ENCODE measurements at places on chromosomes 1 and 21.
A peak's percentile ranks its signal among the peaks of the same experiment; 100 is the strongest.

DNA sequence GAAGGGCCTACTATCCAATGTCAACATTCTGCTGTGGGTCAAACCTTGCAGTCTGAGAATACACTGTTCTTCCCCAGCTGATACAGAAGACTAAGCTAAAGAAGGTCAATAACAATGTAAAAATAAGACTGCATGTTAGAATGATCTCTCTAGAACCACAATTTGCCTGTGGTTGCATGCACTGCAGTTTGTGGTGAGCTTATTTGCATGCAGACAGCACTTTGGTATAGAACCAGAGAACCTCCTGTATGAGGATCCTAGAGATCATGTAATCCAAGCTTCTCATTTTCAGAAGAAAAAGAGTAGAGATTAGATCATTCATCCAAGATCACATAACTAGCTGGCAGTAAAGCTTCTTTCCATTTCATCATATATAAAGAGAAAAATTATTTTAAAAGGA, 15.8 kb downstream of the SYNJ1 start:
- DNase-seq: peak; percentile 13

- no peak for DNase-seq
Observed at GRCh38 chr1:92709738-92710137, 75.2 kb downstream of the EVI5 start.

DNA sequence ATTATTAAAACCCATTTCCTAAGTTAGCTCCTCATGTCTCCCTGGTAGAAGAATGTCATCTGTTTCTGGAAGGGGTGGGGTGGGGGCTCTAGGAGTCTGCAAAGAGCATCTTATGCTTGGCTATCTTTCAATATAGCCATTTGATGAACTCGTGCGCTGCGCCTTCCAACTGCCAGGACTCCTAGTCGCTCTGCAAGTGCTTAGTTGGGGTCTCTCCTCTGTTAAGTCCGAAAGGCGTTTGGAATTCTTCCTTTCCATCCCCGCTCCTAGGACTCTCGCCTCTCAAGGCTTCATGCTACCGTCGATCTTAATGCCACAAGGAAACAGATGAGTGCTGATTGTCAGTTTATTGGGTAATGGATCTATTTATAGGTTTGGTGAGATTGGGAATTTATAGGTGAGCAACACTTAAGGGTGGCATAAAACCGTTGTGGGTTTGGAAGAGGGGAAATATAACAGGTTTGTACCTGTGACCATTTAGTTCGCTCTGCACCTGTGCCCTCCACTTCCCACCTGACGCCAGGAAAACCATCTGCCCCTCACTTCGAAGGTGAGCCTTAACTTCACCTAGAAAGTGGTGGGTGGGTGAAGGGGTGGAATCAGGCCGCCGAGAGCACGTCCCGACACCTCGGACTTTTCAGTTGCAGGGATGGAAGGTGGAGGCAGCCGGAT, 1.1 kb downstream of the KCNH1 start:
- peak; percentile 7 for DNase-seq

DNA sequence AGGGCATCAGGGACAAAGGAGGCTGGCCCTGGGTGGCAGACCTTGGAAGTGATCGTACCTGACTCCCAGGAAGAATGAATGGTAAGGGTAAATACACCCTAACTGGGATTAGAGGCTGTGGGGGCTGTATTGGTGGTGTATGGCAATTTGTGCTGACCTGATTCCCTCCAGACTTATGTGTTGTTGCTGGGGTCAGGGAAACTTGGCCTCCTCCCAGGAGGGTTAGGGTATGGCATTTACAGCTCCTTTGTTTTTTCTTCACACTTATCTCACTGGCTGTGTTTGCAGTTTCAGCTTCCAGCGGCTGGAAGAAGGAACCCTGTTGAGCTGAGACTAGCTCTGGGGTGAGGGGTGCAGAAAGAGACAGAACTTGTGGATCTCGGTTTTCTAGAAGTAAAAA, 8.2 kb downstream of the VANGL1 start:
- DNase-seq: peak; percentile 80

DNA sequence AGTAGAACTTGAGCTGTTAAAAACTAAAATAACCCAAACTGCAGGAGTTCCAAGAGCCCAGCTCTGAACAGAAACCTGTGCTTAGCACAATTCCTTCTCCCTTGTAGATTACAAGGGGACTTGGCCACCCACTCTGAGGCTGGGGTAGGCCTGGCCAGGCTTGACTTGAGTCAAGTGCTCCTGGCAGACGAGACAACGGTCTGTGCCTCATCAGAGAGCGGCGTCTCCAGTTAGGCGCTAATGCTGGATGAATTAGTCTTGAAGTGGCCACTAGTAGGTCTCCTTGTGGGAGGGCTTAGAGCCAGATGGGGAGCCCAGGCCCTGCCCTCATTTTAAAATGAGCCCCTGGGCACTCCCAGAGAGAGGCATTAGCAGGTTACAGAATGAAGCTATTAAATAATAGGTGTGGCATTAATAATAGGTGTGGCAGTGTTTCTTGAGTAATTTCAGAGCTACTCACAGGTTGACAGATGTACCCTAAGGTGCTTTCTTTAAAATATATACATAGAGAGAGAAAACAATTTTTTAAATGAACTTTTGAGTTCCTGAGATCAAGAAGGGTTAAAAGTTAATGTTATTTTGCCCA, 1.1 kb downstream of the EEIG2 start:
- DNase-seq: peak; percentile 79

DNA sequence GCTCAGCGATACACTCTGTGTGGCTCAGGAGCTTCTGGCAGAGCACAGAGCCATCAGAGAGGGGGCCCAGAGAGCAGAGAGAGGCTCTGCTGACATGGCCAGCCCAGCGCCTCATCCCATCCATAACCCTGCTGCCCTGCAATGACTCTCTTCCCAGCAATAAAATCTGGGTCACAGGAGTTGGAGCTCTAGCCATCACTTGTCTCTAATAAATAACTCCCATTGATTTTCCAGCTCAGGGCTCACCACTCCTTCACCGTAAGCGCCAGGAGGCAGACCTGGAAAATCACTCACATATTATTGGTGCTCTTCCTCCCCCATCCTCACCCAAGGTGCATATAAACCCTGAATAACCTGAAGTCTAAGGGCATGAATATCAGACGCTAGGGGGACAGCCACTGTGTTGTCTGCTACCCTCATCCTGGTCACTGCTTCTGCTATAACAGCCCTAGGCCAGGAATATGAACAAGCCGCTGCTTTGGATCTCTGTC, at the start of gene APCS:
Gene APCS, plus strand, starts transcription at position 366 of the 491 bp plus-strand sequence. Its CDS starts 96 bp downstream, at position 462.
- DNase-seq: no peak

GRCh38 chr1:21268281-21269239, 21.7 kb downstream of the ECE1 start:
- DNase-seq: no peak

DNA sequence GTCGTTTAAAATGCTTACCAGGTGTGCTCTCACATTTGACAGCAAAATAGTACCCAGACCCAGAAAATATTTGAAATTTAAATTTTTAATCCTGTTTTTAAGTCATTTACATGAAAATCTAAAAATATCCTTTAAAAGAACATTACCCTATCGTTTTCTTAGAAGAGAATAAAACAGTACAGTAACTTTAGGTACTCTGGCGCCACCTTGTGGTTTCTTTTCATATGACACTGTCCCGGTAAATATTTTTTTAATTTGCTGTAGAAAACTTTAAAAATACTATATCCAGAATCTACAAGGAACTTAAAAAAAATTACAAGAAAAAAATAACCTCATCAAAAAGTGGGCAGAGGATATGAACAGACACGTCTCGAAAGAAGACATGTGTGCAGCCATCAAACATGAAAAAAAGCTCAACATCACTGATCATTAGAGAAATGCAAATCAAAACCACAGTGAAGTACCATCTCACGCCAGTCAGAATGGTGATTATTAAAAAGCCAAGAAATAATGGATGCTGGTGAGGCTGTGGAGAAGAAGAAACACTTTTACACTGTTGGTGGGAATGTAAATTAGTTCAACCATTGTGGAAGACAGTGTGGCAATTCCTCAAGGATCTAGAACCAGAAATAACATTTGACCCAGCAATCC, 129.2 kb downstream of the RGS21 start:
- DNase-seq: peak; percentile 77

DNA sequence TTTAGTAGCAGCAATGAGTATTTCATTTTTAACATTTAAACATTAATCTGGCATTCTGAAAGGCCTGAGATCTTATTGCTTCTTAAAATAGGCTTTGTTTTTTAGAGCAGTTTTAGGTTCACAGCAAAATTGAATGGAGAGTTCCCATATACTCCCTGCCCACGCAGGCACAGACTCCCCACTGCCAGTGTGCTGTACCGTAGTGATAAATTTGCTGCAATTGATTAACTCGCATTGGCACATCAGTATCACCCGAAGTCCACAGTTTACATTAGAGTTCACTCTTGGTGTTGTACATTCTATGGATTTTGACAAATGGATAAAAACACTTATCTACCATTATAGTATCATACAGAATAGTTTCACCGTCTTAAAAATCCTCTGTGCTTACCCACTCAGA, 71.8 kb upstream of the ERRFI1 start:
- no peak for DNase-seq

DNA sequence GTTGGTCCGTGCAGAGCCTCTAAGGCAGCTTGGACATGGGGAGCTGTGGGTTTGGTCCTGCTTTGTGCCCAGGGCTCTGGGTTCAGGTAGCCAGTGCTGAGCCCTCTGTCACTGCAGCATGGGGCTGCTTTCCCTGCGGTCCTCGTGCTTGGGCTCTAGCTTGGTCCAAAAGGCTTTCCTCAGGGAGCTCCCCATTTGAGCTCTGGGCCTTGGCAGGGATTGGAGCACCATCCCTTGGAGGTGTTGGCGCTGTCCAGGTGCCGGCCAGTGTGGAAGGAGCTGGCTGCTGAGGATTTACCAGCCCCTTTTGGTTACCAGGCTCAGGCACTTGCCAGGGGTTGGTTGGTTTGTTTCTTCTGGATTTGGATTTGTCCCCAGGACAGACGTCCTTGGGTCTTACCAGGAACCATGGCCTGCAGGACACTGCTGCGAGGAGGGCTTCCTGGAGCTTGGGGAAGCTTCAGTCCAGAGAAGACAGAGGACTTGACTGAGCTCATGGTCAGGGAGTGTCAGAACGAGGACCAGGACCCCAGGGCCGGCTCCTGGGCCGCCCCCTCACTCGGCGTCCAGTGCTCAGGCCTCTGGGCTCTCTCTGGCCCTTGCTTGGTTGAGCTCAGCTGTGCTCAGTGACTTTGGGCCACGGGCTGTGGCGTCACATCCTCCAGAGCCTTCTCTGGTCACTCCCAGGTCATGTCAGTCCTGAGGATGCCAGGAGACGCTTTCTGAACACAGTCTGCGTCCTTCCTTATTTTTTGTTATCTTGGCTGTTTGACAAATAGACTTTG, 224.7 kb downstream of the CAMTA1 start:
- DNase-seq: no peak

DNA sequence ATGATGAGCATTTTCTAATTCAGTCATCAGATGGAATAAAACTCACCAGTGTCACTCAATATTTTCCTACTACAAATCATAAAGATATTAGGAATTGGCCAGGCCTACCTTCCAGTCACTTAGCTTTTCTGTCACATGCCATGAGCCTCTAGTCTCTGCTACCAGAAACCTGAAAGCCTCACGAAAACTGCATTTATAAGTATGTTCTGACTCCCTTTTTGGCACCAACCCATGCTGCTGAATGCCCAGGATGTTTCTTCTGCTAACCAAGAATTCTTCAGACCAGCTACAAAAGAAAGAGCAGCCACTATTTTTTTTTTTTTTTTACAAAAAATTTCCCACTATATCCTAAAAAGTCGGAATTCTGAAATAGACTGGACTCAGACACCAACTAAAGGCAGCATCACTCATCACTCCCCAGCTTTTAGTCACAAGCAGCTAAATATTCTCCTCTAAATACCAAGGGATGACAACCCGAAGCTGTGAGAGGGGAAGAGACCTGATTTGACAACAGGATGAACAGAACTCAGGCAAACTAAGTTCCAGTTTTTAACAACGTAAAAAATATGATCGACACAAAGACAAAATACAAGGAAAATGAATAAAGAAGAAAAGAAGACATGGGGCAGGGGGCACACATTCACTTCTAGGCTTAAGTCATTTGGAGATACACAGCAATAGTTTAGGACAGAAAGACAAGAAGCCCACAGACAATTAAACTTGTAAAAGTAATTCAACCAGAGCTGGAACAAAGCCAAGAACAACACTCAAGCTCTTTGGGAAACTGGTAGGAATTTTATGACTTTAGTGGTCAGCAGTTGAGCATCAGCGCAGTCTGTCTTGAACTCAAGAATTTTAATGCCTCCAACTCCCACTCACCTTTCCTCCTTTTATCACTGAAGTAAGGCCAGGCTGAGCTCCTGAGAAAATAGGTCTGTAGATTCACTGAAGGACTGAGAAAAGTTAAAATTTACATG, 1.7 kb downstream of the DCAF8 start:
- DNase-seq: peak; percentile 68

DNA sequence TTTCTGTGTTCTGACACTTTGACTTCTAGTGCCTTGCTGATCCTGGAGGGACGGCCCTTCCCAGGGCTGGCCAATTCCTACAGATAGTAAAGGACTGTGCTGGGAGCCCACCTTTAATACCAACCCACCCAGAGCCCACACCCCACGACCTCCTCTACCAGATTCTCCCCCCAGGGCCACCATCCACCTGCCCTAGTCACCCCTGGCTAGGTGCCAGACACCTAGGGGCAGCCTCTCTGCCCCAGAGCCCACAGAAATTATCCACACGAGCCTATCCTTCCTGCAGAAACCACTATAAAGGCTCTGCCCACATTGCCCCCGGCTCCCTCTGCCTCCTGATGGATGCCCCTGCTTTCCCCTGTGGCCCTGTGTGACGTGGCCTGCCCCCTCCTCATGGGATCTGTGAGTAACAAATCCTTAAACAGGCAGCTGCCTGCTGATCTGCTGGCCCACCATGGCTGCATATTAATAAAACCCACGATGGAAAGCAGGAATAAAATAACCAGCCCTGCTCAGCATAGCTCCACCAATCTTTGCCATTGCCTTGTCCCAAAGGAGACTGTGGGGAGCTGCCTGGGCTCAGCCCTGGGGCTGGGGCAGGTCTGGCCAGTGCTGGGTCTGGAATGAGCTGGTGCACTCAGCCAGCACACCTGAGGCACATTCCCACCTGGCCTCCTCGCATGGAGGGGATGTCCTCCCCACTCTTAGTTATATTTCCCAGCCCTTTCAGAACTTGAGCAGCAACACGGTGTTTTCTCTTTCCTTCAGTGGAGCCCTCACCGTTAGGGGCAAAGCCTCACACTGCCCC, 488.5 kb downstream of the NPHP4 start:
- no peak for DNase-seq

DNA sequence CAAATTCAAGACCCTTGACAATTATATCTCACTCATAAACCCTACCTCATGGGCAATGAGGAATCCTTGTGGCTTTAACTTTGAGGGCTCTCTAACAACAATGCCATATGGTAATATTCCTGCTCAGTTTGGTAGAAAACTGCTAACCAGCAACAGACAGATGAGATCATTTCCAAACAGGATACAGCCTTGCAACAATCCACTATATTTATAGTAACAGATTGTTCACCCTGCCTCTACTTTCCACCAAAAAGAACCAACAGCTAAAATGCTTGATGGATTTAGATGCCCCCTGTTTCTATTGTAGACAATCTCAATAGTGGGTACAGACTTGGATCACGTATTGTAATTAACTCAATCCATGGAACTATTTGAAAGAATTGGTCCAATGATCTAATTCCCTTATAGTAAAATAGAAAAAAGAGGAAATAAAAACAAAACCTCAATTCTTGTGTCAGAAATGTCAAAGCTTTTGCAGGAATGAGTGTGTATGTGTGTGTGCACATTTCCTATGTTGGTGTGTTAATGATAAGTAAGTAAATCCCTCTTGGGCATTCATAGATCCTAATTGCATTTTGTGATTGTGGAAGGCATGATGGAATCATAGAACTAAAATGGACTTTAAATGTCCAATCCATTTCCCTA, 100.0 kb upstream of the EDEM3 start:
- no peak for DNase-seq

- no peak for DNase-seq
Observed at GRCh38 chr1:113551728-113552127, 161.4 kb downstream of the MAGI3 start.

GRCh38 chr1:179187043-179187442, 42.4 kb downstream of the ABL2 start:
- no peak for DNase-seq

Measured in stomach (tissue), 19 donors.